ENCODE measurements at places on chromosomes 2 and 18.
A peak's percentile ranks its signal among the peaks of the same experiment; 100 is the strongest.

- DNase-seq: no peak
Observed at GRCh38 chr2:176892676-176893226, 319.8 kb upstream of the HNRNPA3 start.

DNA sequence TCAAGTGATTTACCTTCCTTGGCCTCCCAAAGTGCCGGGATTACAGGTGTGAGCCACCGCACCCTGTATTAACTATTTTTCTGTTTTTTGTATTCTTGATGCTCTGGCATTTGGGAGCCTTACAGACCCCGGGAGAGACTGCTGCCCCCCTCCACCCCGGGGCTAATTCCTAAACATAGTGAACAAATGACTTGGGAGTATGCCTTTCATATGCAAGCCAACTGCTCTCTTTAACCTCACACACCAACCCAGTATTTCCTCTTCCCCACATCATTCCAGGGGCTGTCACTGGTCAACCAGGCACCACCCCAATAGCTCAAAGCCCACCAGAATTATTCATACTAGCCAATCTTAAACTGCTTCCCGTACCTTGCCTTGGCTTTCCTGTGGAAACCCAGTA lies 79.7 kb downstream of the PDK1 start:
- DNase-seq: no peak

GRCh38 chr2:43074592-43075053 lies 151.8 kb downstream of the ZFP36L2 start:
- no peak for DNase-seq

DNA sequence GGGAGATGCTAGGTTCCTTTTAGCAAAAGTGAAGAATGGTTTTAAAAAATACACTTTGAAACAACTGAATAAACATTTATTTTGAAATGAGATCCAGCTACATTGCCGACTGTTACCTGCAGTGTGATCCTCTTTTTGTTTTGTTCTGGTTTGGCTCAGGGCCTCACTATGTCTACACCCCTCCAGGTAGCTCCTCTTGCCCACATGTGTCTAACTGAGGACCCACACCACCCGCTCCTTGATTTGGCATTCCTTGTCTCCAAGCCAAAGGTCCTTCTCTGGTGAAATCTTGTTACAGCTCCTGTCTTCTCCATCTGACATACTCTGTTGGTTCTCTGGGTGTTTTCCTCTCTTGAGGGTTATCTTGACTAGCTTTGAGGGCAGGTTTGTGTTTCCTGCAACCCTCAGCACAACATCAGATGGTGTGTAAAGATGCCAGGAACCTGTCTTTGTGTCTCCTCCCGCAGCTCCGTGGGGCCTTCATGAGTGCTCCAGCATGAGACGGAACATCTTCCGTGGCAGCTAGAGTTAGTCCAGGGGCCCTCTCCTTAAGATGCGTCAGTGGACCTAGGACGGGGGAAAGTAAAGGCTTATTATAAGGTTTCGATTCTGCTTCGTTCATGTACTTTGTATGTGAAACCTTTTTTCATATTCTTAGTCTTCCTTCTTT lies 32.1 kb downstream of the MAP4K4 start:
- DNase-seq: no peak

- DNase-seq: no peak
Observed at GRCh38 chr2:8633735-8634313, 48.0 kb upstream of the ID2 start.

- no peak for DNase-seq
Observed at GRCh38 chr2:228703152-228703551, 521.7 kb upstream of the SPHKAP start.

DNA sequence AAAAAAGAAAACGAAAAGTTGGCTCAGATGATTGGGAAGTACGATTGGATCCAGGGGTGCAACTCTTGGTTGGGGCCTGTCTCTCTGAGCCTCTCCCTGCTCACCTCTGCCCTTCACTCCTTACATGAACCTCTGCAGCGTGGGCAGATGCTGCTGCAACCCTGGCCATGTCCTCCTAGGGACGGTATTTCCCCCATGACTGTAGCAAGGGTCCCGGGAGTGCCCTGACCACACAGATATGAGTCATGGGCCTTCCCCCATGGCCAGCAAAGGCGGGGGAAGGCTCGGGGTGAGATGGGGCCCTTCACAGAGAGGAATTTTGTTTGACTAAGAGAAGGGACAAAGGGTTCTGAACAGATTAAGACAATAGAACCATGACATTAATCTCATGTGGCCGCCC lies 129.0 kb downstream of the NCK2 start:
- DNase-seq: peak; percentile 77
